ENCODE measurements at places on chromosomes 16 and 17. TPM values are rescaled to one million over a fixed set of nuclear protein-coding genes. Genes with fewer than 3 reads are reported as not detected.
A peak's percentile ranks its signal among the peaks of the same experiment; 100 is the strongest.

- peaks cover 1% of the 10 kb centered on the region for H3K4me1 ChIP-seq
- peaks cover 2% of the 10 kb centered on the region for H3K27me3 ChIP-seq
- no peak overlapping the region for H3K27ac ChIP-seq
- DNase-seq = no peak
- peak overlapping the region; percentile 72 for H3K4me3 ChIP-seq
- no peaks in the 10 kb centered on the region for H3K36me3 ChIP-seq
Measured at GRCh38 chr17:49576088-49576916, 631 bp downstream of the NXPH3 start.

GRCh38 chr17:57665128-57665527 lies 80.0 kb downstream of the CCDC182 start:
- H3K27ac ChIP-seq = no peak overlapping the region
- no peaks in the 10 kb centered on the region for H3K36me3 ChIP-seq
- no peak for DNase-seq

GRCh38 chr17:12789075-12789480 lies 220 bp upstream of the ARHGAP44 start:
- DNase-seq = no peak
- H3K4me3 ChIP-seq = peak overlapping the region; percentile 77
- no peaks in the 10 kb centered on the region for H3K36me3 ChIP-seq
- H3K27ac ChIP-seq = no peak overlapping the region
- peaks cover 3% of the 10 kb centered on the region for H3K27me3 ChIP-seq

- H3K4me1 ChIP-seq = no peaks in the 10 kb centered on the region
- H3K27me3 ChIP-seq = no peaks in the 10 kb centered on the region
- H3K4me3 ChIP-seq = no peak overlapping the region
- H3K36me3 ChIP-seq = no peaks in the 10 kb centered on the region
Measured at GRCh38 chr17:70661342-70662222, 492.2 kb downstream of the KCNJ2 start.

DNA sequence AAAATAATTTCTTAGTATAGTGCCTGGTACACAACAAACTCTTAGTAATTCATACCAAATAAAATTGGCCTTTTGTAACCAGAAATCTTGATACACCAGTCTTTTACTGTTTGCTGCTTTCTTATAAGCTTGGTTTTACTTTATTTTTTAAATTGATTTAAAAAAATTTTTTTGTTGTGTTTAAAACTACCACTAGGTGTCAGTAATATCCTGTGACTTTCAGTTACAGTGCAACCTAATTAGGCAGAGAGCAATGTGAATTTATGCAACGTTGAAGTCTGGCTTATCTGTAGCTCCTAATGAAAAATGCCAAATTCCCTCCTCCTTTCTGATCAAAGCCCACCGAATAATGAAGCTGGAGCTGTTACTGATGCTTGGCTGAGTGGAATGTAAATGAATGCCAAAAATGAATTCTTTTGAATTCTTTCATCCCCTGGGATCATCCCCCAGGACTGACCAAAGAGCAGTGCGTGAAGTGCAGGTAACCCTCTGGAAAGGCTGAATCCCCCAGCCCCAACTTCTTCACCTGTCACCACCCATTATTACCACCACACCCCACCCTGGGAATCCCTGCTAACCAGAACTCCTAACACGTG lies 3.8 kb downstream of the ERCC4 start:
- no peak overlapping the region for H3K27ac ChIP-seq
- no peaks in the 10 kb centered on the region for H3K4me1 ChIP-seq
- no peak overlapping the region for H3K4me3 ChIP-seq
- DNase-seq = peak; percentile 20
- no peaks in the 10 kb centered on the region for H3K27me3 ChIP-seq

- no peaks in the 10 kb centered on the region for H3K4me1 ChIP-seq
- H3K27ac ChIP-seq = no peak overlapping the region
- no peak for DNase-seq
- no peak overlapping the region for H3K4me3 ChIP-seq
- no peaks in the 10 kb centered on the region for H3K27me3 ChIP-seq
- no peaks in the 10 kb centered on the region for H3K36me3 ChIP-seq
Measured at GRCh38 chr16:47363761-47364160, 97.1 kb downstream of the ITFG1 start.

The SRCIN1 gene
- total RNA-seq = 0.85 TPM

The SULT1A4 gene
- 1.3 TPM for total RNA-seq

DNA sequence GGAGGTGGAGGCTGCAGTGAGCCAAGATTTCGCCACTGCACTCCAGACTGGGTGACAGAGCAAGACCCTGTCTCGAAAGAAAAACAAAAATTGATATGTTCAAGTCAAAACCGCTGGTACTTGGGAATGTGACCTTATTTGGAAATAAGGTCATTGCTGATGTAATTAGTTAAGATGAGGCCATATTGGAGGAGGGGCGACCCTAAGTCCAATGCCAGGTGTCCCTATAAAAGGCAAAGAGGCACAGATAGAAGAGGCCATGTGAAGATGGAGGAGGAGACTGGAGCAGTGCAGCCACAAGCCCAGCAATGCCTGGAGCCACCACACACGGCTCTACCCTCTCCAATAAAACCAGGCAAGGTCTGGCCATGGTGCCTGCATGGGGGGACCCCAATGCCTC lies 50.8 kb upstream of the JPH3 start:
- DNase-seq = no peak
- no peak overlapping the region for H3K4me3 ChIP-seq
- H3K27me3 ChIP-seq = no peaks in the 10 kb centered on the region
- no peak overlapping the region for H3K27ac ChIP-seq

GRCh38 chr17:3400055-3400454 lies 1.8 kb upstream of the OR1E1 start:
- H3K27ac ChIP-seq = no peak overlapping the region
- DNase-seq = no peak
- no peaks in the 10 kb centered on the region for H3K36me3 ChIP-seq
- no peaks in the 10 kb centered on the region for H3K27me3 ChIP-seq
- H3K4me3 ChIP-seq = no peak overlapping the region

DNA sequence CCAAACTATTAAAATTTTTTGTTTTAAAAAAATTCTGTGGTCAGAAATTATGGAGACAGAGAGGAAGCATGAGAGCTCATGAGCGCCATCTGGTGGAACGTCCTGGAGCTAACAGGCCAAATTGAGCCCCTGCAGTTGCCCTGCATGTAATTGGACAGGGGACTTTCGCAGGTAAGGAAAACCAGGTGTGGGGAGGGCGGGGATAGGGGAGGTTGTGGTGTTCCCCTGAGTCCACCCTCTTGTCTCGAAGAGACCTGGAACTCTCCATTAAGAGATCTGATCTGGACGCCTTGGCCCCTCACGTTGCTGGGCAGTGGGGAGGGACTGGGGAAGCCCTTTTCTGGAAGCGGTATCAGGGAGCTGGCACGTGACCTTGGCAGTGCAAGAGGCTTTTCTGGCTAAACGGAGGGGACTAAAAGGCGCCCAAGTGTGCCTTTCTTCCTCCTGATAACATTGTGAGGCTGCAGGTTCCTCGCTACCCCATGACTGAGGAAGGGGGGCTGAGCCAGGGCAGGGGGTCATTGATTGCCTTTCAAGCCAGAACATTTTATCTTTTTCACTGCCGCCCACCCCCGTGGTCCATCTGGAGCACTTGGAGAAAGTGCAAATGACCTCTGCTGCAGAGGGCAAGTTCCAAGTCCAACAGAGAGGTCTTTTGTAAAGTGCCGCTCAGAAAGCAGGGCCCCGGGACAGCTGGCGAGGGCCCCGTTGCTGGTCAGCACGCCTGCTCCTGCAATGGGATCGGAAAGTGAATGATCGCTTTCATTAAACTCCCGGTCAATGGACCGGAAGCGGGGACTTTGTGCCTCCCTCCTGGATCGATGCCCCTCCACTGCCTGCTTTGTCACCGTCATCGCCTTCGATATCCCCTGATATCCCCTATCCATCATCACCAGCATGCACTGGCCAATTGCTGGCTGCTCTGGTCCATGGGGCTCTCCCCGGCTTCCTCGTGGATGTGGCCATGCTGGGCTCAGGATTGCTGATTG lies 18.4 kb downstream of the PDILT start:
- no peaks in the 10 kb centered on the region for H3K4me1 ChIP-seq
- H3K27me3 ChIP-seq = no peaks in the 10 kb centered on the region
- no peak overlapping the region for H3K27ac ChIP-seq
- no peak for DNase-seq

DNA sequence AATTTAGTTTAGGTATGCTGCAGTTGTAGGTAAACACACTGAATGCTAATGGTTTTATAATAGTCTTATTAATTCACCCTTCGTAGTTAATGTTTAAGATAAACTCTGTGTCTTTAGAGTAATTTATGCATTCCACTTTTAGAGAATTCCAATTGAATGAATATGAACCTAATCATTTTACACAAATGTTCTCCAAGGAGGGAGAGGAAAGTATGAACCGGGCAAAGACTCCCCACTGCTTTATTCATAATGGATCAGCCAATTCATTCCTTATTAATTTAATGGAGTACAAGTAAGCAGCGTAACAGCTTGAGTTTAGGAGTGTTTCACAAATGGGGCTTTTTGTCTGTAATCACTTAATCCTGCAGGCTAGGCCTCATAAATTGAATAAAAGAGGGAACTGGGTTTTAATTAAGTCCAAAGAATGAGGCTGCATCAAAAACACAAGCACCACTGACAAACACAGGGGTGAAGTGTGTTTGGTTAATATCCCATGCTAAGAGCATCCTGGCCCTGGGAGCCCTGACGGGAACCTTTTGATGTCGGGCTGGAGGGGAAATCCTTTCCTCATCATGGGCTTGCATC lies 375.7 kb upstream of the DYNLRB2 start:
- no peak overlapping the region for H3K4me3 ChIP-seq
- no peak for DNase-seq
- H3K27me3 ChIP-seq = no peaks in the 10 kb centered on the region
- H3K4me1 ChIP-seq = no peaks in the 10 kb centered on the region
- no peaks in the 10 kb centered on the region for H3K36me3 ChIP-seq

The MYL4 gene
- 0.96 TPM for total RNA-seq

The AARS1 gene
- total RNA-seq = 101 TPM

GRCh38 chr16:80263848-80264694 lies 276.7 kb upstream of the DYNLRB2 start:
- no peaks in the 10 kb centered on the region for H3K36me3 ChIP-seq
- no peak overlapping the region for H3K4me3 ChIP-seq
- H3K27me3 ChIP-seq = no peaks in the 10 kb centered on the region
- no peak overlapping the region for H3K27ac ChIP-seq
- H3K4me1 ChIP-seq = no peaks in the 10 kb centered on the region

The C1QTNF1 gene
- 0.21 TPM for total RNA-seq

The ESRP2 gene
- total RNA-seq = 0.29 TPM

DNA sequence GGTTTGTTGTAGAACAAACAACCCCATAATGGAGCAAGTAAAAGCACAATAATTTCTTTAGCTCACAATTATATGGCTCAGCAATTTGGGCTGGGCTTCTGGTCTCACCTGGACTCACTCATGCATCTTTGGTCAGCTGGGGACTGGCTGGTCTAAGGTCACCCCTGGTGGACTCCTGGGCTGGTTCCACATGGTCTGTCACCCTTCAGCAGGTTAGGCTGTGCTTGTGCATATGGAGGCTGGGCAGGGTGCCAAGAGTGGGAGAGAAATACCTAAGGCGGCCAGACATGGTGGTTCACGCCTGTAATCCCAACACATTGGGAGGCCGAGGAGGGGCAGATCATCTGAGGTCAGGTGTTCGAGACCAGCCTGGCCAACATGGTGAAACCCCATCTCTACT lies 27.0 kb upstream of the SMURF2 start:
- H3K4me3 ChIP-seq = no peak overlapping the region
- H3K27ac ChIP-seq = no peak overlapping the region
- no peaks in the 10 kb centered on the region for H3K27me3 ChIP-seq
- no peak for DNase-seq
- H3K36me3 ChIP-seq = no peaks in the 10 kb centered on the region
- no peaks in the 10 kb centered on the region for H3K4me1 ChIP-seq

DNA sequence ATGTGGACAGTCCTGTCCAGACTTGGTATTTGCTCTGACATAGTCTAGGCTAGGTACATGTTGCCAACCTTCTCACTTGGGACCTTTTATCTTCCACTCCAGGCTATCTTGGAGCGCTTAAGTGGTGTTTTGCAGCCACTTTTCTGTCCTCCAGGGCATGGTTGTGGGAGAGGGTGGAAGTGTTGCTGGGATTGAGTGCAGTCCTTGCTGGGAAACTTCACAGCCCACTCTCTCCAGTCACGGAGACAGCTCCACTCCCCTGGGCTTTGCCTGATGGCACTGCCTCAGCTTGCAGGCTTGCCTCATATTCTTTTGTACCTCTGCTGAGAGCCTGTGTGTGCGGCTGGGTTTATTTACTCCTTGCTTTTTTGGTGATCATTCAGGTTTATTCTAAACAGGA lies 17.4 kb downstream of the RPA1 start:
- DNase-seq = no peak
- H3K27ac ChIP-seq = no peak overlapping the region
- no peaks in the 10 kb centered on the region for H3K27me3 ChIP-seq
- H3K4me3 ChIP-seq = no peak overlapping the region
- H3K36me3 ChIP-seq = peaks cover 34% of the 10 kb centered on the region

DNA sequence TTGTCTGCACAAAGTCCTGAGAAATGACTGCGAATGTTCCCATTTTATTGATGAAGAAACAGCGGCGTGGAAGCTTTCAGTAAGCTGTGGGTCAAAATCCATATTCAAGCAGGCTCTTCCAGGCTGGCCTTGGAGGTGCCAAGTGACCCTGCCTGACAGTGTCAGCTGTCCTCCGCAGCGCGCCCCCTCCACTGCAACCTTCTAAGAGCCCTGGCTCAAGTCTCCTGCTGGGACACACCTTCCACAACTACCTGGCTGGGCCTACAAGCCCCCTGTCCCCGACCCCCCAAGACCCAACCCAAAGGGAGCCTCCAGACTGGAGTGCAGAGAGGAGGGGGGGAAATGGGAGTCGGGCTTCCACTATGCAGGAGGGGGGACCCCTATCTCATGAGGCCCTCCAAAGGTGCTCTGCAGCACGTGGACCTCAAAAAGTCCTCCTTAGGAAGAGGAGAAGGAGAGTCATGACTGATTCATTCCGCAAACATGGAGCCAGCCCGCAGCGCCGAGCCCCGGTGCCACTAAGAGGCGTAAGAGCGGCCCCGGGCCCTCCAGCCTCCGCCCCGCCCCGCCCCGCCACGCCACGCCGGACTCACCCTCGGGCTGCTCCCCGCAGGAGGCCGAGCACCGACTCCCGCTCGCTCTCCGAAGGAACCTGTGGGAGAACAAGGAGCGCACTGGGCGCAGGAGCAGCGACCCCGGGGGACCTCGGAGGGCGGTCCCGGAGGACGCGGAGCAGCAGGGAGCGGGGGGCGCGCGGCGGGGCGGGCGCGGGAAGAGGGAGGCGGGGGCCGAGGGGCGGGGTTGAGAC lies 574 bp downstream of the MPP3 start:
- no peaks in the 10 kb centered on the region for H3K36me3 ChIP-seq
- H3K4me1 ChIP-seq = no peaks in the 10 kb centered on the region
- DNase-seq = no peak
- H3K27me3 ChIP-seq = peaks cover 11% of the 10 kb centered on the region

The KRT24 gene
- total RNA-seq = not detected

DNA sequence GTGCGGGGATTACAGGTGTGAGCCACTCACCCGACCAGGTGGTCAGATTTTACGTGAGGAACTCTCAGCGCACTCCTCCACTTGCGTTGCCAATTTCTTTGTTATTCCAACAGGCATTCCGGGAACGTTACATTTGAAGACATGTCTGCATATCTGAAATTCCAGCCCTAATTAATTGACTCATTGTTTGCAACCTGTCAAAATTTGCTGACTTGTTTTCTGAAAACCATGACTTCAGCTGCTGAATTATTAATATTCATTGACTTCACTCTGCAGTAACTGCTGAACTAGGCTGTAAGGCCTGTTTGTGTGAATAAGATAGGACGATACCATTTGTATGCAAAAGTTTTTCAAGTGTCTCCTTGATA lies 16.6 kb downstream of the G6PC1 start:
- no peak for DNase-seq
- H3K4me1 ChIP-seq = no peaks in the 10 kb centered on the region
- no peaks in the 10 kb centered on the region for H3K27me3 ChIP-seq
- H3K36me3 ChIP-seq = no peaks in the 10 kb centered on the region

All from GM12878 (cell line).